ENCODE measurements at places on chromosomes 13 and 19.

GRCh38 chr13:34748596-34748995, 193.5 kb upstream of the NBEA start:
- no peak for DNase-seq
- H3K4me3 ChIP-seq, result no peak overlapping the region
- peaks cover 7% of the 10 kb centered on the region for H3K27me3 ChIP-seq
- no peaks in the 10 kb centered on the region for H3K4me1 ChIP-seq
- no peaks in the 10 kb centered on the region for H3K36me3 ChIP-seq
- H3K27ac ChIP-seq, result peak overlapping the region; percentile 42

DNA sequence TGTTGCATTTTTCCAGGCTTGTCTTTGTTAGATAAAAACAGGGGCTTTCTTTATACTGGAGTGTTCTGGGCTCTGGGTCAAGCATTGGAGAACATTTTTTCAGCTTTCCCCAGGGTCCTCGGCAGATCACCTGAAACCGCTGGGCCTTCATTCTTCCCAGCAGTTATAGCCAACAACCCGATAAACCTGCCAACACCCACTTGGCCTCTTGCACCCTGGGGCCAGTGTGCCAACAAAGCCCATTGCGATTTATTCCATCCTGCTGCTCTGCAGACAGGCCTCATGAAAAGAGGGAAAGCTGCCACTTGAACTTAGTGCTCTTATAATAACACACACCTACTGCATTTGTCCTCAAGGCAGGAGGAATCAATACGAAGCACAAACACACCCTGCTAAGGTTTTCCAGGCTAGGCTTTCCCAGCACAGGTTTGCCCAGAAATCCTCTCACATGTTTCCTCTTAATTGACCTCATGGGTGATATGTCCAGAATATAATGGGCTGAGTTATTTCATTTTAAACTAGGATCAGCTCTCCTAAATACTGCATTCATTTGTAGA, 669.3 kb downstream of the LIG4 start:
- no peak for DNase-seq
- H3K27ac ChIP-seq, result no peak overlapping the region
- H3K27me3 ChIP-seq, result no peaks in the 10 kb centered on the region
- no peaks in the 10 kb centered on the region for H3K36me3 ChIP-seq
- no peaks in the 10 kb centered on the region for H3K4me1 ChIP-seq

DNA sequence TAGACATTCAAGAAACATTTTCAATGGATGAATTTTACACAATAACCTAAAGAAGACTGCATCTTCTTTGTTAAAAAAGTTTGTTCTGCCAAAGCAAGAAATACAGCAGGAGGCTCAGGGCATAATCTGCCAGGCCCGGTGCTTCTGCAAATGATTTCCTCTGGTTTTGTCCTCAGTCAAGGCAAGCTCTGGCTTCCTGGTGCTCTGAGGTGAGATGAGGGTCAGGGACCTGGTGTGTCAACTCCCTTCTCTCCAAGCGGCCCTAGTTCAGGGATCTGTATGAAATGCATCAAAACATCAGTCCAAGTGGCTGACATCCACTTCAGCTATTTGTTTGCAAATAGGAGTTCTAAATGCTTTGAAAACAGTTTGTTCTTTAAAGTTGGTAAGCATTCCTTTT, 31.6 kb downstream of the LACC1 start:
- peak overlapping the region; percentile 57 for H3K27ac ChIP-seq
- H3K4me1 ChIP-seq, result peaks cover 2% of the 10 kb centered on the region
- DNase-seq, result no peak
- H3K36me3 ChIP-seq, result no peaks in the 10 kb centered on the region
- H3K4me3 ChIP-seq, result no peak overlapping the region

DNA sequence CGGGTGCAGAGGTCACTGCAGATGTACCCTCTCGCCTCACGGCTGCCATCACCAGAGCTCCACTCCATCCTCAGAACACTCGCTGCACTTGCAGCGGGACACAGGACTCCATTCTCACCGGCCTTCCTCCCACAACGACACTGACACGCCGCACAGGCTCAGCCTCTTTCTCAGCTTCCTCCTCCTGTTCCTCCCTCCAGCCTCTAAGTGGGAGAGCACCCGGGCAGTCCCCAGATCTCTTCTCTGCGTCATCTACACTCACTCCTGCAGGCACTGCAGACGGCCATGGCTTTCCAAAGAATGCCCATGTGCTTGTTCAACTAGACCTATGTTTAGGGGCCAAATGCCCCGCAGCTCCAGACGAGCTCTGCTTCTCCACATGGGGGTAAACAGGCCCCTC, 14.3 kb upstream of the FKRP start:
- peak overlapping the region; percentile 93 for H3K27ac ChIP-seq
- no peak overlapping the region for H3K4me3 ChIP-seq
- DNase-seq, result peak; percentile 82
- H3K27me3 ChIP-seq, result no peaks in the 10 kb centered on the region
- H3K36me3 ChIP-seq, result peaks cover 99% of the 10 kb centered on the region
- peaks cover 37% of the 10 kb centered on the region for H3K4me1 ChIP-seq
